ENCODE measurements at places on chromosomes 12 and 14.

GRCh38 chr12:25121916-25122315 lies 73.0 kb downstream of the DNAI7 start:
- no peak for DNase-seq

DNA sequence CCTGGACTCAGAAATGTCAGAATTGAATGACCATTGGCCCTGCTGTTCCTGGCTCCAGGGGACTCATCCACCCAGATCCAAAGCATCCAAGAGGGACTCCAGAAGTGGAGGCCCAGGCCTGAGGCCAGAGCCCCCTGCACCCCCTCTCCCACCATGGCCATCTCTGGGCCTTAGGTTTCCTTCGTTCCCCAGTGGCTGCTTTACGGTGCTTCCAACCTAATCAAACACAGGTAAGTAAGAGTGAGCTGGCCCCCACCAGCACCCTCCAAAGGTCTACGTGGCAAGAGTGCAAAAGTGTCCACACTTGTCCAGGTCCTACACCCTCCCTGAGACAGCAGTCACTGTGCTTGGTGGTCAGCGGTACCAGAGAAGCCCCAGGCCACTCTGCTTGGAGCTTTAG lies 139.0 kb downstream of the DPF3 start:
- DNase-seq: no peak

DNA sequence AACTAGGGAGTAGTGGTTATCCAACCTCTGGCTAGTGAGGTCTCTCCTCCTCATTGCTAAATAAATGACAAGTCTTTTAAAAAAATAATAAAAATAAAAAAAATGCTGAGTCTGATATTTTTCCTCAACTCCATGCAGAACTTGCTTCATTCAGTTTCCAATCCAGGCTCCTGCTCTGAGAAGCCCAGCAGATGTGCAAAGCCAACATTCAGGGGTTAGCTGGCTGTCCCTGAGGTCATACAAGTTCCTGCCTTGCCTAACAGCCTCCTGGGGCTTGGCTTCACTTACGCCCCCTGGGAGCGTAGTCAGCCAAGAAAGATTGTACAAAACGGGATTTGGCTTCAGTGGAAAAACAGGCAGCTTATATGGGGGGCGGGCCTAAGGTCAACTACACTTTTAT lies 23.3 kb downstream of the RTRAF start:
- DNase-seq: no peak

- peak; percentile 89 for DNase-seq
Observed at GRCh38 chr14:64387782-64388532, at the start of gene MTHFD1. MTHFD1 (plus strand) TSS chr14:64388353; CDS start chr14:64388428, 75 bp downstream.

- DNase-seq: no peak
Observed at GRCh38 chr12:131422187-131422520, 288.7 kb upstream of the SFSWAP start.

- no peak for DNase-seq
Observed at GRCh38 chr12:106801830-106802533, 27.5 kb downstream of the RIC8B start.

DNA sequence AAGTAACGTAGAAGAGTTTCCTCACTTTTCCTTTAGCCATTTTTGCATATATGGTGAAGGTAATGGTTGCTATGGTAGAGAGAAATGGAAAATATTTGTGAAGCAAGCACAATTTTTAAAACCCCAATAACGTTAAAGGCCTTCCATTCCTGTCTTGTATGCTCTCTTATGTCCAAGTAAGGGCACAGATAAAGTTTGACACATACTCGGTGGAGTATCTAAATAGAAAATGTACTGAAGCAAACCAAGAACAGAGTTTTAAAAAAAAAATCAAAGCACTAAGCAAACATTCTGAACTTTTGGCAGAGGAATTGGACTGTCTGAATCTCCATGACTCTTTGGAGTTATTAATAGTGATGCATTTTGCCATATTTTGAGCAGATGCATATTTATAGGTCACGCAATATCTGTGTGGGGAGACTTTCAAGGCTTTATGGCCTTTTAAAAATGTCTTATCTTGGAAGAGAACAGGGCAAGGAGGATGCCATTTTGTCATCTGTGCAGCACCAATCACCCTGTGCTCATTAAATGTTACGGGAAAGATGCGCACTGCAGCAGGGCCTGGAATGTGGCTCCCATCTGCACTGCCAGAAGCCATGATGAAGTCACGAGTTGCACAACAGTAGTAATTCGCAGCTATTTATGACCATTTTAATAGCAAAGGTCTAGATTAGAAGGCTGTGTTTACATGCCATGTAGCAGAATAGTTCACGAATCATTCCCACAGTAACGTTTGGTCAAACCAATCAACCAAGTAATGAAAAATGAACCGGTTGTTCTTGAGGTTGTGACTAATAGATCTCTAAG lies 23.3 kb upstream of the AMIGO2 start:
- no peak for DNase-seq

DNA sequence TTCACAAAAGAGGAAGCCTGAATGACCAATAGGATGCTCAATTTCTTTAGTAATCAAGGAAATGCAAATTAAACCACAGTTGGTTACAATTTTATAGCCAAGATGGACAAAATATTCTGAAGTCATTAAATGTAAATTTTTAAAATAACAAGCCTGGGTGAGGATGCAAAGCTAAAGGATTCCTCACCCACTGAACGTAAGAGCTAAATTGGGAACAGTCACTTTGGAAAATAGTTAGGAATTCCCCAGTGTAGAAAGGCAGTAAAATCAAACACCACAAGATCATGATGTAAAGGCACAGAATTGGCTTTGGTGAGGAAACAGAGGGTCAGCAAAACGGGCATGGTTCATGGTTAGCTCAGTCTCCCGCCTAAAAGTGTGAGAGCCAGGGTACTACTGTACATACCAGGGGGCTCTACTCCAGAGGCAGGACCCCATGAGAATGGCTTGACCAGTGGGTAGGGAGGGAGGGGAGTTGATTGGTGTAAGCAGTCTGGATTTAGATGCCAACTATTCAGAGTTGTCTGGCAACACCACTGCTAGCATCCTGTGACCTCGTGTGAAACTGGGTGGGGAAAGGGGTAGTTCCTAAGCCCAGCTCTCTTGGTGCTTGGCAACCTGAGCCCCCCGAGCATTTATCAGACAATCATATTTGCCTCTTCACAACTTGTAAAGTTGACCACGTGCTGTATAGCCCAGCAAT lies 213.4 kb upstream of the EGLN3 start:
- no peak for DNase-seq

- DNase-seq: no peak
Observed at GRCh38 chr12:19430988-19431387, 8.3 kb upstream of the AEBP2 start.

DNA sequence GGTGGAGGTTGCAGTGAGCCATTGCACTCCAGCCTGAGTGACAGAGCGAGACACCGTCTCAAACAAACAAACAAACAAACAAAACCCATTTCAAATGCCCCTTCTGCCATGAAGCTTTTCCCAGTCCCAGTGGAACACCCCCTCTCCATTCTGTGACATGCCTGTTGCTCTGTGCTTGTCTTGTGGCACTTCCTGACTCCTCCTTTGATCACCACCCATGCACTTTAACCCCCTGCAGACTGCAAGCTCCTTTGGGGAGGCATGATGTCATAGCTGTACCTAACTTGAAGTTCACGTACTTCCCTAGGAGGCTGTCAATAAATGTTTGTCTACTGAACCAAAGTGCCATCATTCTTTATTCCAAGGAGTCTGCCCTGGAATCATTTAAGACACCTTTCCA lies 64.7 kb downstream of the TMCC3 start:
- DNase-seq: no peak

DNA sequence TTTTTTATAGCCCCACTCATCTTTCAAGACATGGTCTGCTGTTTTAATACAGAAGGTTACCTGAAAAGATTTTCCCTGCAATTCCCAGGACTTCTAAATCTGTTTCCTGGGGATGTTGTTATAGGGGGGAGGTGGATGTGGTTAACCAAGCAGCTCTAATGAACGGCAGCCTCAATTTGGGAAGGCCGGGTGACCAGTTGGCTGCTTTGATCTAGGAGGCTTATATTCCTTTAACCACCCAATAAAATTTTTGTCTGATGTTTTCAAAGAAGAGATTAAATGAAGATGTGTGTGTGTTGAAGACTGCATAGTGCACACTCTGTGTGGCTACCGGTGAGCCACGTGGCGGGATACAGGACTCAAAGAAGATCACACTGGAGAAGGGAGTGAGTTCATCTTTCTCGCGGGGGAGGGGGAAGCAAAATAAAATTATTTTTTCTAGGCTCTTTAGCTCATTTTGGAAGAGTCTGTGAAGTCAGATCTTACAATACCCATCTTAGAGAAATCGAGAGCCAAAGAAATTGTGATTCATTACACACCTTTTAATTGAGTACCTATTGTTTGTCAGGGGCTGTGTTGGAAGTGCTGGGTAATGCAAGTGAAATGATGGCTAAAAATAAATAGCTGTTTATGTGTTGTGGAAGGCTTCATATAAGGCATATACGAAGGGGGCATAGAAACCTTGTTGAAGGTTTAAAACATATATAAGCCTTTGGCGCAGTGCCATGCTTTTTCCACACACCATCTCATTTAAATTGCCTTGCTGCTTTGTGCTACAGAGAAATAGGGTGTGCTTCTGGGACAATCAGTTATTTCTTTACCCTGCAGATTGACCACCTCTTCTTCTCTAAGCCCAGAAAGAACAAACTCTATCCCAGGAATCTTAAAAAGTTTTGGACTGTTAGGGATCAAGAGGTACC lies 18.5 kb downstream of the ELK3 start:
- no peak for DNase-seq

DNA sequence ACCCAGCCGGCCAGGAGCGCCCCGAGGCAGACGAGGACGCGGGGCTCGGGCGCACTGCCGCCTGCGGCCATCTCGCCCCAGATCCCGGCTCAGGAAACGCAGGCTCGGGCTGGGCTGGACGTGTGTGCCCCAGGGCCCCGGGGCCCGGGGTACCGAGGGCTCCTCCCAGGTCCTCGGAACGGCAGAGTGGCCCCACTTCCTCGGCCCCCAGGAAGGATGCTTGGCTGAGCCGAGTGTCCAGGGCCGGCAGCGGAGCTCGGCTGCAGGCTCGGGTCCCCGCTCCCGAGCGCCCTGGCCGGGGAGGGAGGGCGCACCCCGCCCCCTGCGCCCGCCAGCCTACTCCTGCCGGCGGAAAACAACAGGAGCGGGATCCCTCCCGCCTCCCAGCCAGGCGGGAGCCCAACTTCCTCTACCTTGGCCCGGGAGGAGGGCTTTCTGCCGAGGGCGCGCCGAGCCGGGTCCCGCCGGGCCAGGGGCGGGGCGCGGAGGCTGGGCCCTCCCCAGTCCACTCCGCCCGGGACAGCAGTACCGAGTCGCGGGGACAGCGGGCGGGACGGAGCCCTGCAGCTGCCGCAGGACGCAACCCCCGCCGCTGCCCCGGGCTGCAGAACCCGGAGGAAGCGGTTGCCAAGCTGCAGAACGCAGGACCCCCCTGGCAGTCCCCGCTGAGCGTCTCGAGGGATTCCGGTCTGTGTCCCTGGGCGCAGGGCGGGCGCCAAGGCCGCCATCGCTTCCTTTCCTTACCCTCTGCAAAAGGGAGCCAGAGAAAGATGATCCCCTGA lies at the start of gene VSIG10:
VSIG10 (minus strand) TSS at position 411 of the 782 bp plus-strand sequence; CDS start at position 71, 340 bp downstream.
- DNase-seq: no peak

GRCh38 chr12:119788786-119789185 lies 88.3 kb downstream of the CIT start:
- no peak for DNase-seq

- no peak for DNase-seq
Observed at GRCh38 chr14:65550779-65551643, 138.5 kb downstream of the FUT8 start.

DNA sequence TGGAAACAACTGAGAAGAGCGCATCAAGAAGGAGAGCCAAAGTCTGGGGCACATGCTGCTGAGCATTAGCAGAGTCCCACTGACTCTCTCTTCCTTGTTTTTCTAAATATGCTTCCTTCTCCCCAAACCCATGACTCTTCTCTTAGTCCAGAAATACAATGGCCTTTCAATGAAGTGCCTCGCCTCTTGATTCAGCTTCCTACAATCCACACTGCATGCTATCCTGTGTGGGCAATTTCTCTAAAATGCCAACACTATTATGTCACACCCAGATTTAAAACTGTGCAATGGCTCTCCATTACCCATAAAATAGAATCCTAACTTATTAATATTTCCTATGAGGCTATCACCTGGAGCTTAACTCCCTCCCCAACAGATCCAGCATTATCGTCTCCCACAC lies 198.6 kb downstream of the RPAP3 start:
- no peak for DNase-seq

DNA sequence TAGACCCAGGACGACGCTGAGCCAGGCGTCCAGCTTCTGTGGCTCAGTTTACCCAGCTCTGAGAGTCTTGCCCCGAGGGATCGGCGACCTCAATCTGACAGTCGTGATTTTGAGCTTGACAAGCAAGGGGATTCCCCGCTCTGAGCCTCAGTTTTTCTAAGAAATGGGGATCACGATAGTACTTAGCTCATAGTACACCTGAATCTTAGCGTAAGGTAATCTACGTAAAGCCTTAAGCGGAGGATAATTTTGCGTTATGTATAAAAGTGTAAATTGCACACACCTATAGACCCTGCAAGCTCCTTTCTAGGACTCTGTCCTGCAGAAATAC lies 285 bp downstream of the MVK start:
- no peak for DNase-seq

- DNase-seq: no peak
Observed at GRCh38 chr12:5941907-5942306, 3.2 kb downstream of the ANO2 start.

DNA sequence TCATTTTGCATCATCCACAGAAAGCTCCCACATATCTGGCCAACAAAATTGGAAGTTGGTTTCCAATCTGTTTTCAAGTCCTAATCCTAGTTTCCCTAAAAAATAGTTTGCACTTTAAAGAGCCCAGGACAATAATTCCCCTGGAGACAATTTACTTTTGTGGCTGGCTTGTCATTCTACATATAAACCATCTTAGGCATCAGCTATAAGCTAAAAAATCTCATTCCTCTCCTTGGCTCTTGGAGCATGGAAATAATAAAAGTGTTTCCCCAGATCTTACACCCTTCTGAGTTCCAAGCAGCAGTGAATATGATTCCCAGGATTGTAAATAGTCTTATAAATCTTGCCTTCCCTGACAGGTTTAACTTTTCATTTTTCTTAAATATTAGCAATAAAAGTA lies 89.1 kb upstream of the NUDT4 start:
- DNase-seq: no peak

- no peak for DNase-seq
Observed at GRCh38 chr14:47211263-47211662, 464.1 kb downstream of the MDGA2 start.

GRCh38 chr14:61280092-61280525 lies 1.0 kb downstream of the TMEM30B start:
- no peak for DNase-seq

GRCh38 chr12:67590149-67590790 lies 58.3 kb upstream of the DYRK2 start:
- DNase-seq: no peak

GRCh38 chr14:74438351-74438915 lies 12.4 kb upstream of the SYNDIG1L start:
- no peak for DNase-seq

- no peak for DNase-seq
Observed at GRCh38 chr12:82964446-82964845, 277.7 kb downstream of the TMTC2 start.

- no peak for DNase-seq
Observed at GRCh38 chr12:39064708-39065107, 159.3 kb upstream of the CPNE8 start.

- no peak for DNase-seq
Observed at GRCh38 chr14:92702441-92702918, 45.9 kb downstream of the LGMN start.

All from stimulated activated CD8-positive, alpha-beta memory T cell treated with anti-CD3 and anti-CD28 coated beads, Interleukin-15, amount 100 ng/mL, for 4 hours (primary cell).